SIG-M5 (cell line): ENCODE measurements at places on chromosomes 11 and 22.

GRCh38 chr11:36014898-36015665 is 71.2 kb downstream of the LDLRAD3 start:
- no peak for DNase-seq

GRCh38 chr22:23606204-23607131 is 25.7 kb downstream of the DRICH1 start:
- DNase-seq = no peak

DNA sequence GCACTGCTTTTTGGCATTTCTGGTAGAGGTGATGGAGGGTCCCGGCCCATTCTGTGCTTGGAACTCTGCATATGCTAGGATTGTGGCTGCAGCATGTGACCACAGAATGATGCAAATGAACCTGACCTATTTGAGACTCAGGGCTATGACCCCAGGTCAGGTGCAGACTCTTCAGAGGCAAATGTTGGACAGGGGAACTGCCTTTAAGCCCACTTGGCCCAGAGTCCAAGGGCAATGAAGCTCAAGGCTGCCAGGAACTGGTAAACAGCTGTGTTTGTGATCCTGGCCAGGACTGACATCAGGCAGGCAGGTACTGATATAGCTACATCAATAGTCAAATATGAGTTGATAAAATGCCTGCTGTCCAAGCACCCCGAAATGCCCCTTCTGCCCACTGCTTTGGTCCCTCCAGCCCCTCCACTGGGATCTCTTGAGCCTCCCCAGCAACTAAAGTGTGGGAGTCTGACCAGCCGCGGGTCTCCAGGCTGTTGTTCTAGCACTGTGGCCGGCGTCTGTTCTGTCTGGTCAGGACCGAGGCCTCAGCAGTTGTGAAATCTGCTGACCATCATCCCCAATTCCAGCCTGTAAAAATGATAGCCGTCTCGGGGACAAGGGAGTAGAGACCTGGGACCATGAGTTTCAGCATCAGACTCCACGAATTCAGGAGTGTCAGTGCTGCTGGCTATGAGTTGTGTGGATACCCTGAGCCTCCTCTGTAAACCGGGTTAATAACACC is 82.4 kb upstream of the EIF3D start:
- no peak for DNase-seq

- no peak for DNase-seq
Observed at GRCh38 chr11:67651976-67652781, 1.6 kb upstream of the ACY3 start.

DNA sequence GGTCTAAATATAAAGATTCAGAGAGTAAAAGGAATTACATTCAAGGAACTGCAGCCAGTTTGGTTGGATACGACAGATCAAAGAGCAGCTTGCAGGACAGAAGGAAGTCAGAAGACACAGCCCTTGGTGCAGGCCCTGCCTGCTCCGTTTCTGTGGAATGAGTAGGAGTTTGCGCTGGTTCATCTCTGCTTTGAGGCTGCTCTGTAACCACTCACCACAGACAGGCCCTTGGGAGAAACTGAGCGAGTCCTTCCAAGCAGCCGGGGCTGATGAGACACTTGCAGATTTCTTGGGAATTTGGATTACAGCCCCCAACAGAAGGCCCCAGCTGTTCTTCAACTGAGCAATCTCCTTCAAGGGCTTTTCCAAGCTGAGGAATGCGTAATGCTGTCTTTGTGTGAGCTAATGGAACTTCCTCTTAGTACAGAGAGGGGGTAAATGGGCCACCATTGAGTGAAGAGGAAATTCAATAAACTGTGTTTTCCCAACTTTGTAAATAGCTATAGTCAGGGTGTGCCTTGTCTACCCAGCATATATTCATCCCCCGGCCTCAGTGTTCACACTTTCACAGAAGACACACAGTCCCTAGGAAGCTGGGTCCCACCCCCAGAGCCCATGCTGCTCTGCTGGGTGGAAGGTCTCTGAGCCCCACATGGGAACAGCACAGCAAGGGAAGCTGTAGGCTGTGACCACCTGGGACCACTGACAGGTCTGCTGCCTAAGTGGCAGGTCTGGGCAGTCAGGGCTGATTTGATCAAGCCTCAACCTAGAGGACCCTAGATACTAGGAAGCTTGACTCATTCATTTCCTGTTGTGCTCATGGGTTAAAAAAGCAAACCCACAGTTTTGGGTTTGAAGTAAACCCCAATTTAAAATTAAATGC is 16.6 kb downstream of the IL10RA start:
- DNase-seq = no peak

DNA sequence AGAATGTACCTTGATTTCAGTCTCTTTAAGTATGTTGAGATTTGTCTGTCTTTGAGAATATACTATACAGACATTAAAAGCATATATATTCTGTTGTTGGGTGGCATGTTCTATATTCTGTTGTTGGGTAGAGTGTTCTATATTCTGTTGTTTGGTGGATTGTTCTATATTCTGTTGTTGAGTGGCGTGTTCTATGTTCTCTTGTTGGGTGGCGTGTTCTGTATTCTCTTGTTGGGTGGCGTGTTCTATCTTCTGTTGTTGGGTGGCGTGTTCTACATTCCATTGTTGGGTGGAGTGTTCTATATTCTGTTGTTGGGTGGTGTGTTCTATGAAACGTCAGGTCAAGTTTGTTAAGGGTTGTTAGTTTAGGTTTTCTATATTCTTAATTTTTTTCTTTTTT is 27.1 kb upstream of the CTTN start:
- DNase-seq = no peak

DNA sequence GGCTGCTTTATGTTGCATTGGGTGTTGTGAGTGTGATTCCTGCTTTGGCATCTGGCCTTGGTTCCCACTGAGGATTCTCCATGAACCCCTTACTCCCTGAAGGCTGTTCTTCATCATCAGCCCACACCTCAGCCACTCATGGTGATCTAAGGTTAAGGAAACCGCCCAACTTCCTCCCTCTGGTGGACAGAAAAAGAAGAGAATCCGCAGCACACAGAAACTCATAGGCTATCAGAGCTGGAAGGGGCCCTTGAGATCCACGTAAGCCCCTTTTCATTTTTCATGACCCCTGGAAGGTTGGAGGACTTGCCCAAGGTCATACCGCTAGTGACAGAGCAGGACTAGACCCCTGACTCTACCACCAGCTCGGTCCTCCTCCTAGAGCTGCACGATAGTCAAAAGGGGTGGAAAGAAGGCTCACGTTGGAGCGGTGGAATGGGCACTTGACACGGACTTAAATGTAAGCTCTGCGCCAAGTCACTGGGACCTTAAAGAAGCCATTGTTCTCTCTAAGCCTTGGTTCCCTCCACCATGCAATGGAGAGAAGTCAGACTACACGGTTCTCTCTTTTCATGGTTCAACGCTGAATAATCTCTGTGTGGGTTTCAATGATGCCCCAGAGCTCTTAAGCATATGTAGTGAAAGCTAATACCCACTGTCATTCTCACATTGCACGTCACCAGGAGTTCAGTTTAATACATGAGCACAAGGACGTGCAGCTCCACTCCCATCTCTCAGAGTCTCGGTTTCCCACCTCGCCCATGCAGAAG is 83.6 kb upstream of the CRTAM start:
- DNase-seq = no peak

DNA sequence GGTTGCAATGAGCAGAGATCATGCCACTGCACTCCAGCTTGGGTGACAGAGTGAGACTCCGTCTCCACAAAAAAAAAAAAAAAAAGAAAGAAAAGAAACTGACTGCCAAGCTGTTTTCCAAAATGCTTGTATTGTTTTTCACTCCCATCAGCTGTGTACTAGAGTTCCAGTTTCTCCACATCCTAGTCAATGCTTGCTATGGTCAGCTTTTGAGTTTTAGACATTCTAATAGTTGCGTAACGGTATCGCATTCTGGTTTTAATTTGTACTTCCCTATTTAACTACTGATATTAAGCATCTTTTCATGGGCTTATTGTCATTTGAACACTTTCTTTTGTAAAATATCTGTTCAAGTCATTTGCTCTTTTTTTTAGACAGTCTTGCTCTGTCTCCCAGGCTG is 55.7 kb downstream of the TSPAN18 start:
- DNase-seq = no peak

DNA sequence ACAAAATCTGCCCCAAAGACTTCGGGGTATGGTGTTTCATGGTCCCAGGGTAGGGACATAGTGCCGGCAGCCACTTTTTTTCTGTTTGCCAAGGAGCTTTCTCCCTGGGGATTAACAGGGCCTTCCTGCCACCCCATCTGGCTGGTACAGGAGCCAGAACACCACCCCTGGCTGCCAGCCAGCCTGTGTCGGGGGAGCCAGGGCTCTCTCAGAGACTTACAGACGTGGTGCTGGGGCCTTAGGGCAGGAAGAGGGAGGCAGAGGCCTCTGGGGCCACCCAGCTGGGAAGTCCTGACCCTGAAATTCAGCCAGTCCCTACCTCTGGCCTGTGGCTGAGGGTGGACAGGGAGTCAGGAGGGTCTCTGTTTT is 52.4 kb upstream of the CDON start:
- DNase-seq = no peak

GRCh38 chr11:131893103-131893890 is 522.9 kb downstream of the NTM start:
- no peak for DNase-seq

DNA sequence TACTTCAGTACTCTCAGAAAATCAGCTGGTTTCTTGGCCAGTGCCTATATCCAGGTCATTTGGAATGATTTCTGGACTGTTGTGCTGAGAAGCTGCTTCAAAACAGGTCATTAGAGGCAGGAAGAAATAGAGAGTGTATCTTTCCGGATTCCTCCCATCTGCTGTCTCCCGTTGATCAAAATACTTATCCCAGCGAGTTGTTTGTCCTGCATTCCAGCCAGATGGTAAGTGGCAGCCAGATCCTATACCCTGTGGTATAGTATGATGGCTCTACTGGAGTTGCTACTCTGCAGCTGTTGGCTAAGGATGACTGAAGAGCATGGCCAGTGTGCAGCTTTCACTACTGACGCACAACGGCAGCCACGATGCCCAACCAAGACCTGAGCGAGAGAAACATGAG is 560.9 kb upstream of the ANO5 start:
- no peak for DNase-seq

DNA sequence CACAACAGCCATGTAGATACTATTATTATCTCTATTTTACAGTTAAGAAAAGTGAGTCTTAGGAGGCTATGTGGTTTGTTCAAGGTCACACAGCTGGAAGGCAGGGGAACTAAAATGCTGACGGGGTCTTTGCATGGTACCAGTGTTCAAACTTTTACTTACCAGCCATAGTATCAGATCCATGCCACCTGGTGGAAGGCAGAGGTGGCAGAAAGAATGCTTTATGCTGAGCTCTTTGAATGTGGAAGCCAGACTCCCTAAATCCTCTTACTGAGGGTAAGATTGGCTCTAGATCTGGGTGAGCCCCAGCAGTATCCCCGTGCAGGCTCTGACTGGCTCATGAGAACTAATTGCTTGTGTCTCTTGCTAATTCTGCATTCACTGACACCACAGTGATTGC is 54.3 kb upstream of the NAV2 start:
- no peak for DNase-seq

DNA sequence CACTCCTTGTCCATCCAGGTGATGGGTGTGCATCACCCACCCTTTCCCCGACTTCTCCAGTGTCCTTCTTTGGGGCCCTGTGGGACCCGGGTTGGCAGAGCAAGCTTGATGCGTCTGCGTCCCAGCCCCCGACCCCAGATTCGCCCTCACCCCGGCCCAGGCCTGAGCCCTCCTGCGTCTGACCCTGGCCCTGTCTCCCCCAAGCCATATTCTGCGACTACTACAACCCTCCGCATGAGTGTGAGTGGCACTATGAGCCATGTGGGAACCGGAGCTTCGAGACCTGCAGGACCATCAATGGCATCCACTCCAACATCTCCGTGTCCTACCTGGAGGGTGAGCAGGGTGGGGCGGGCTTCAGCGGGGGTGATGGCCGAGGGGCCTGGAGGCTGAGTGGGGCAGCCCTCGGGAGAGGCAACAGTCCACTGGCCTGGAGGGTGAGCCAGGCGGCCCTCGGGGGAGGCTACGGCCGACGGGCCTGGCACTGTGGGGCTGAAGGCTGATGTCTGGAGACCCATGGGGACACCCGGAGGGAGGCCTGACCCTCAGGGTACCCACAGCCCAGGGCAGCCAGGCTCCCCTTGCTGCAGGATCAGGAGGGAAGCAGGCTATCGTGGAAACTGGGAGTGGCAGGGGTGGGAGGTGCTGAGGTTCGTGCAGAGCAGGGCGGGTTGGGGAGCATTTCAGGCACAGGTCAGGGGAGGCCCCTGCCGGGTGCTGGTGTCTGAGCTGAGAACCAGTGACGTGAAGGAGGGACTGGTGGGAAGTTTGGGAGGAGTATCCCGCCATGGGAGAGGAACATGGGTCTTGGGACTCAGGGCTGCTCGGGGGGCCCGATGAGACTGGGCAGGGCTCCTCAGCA is 15.3 kb downstream of the MUC2 start:
- no peak for DNase-seq

- DNase-seq = no peak
Observed at GRCh38 chr11:128522943-128523518, 64.3 kb downstream of the ETS1 start.
